CD4-positive, alpha-beta T cell treated with Interleukin-6 at 100 ng/mL for 8 hours (primary cell): ENCODE measurements at places on chromosomes 7 and 10.

DNA sequence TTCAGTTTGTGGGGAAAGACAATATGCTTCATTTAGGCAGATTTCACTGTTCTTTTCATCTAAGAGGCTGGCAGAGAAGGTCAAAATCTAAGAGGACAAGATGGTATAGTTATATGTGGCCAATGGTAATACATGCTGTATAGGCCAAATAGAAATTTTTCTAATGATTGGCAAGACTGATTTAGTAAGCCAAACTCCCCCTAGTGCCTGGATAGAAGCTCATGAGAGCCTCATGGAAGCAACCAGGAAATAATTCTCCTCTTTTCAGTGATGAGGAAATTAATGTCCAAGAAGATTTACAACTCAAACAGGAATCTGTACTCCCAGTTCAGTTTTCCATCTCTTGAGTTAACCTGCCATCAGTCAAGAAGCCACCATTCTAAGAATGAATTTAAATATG lies 253.6 kb upstream of the PHF14 start:
- no peak for DNase-seq

- DNase-seq, result no peak
Measured at GRCh38 chr7:26588511-26588910, 275.9 kb downstream of the SKAP2 start.

GRCh38 chr10:28177944-28178637 lies 124.8 kb downstream of the MPP7 start:
- DNase-seq, result peak; percentile 6

DNA sequence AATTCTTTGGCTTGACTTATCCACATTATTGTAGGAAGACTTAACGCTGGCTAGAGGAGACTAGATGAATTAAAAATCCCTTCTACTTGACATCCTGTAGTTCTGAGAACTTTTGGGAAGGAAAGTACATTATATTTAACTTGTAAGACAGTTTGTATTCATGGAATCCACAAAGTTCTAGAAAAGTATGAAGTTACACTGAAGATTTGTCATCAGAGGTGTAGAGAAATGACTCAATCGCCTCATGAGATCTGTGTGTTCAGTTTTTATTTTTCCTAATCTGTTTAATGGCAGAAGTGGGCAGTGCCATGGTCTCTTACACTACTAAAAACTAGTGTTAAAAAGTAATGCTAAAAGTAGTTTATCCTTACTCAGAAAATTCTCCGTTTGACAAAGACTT lies 89.1 kb upstream of the SMIM30 start:
- DNase-seq, result no peak

DNA sequence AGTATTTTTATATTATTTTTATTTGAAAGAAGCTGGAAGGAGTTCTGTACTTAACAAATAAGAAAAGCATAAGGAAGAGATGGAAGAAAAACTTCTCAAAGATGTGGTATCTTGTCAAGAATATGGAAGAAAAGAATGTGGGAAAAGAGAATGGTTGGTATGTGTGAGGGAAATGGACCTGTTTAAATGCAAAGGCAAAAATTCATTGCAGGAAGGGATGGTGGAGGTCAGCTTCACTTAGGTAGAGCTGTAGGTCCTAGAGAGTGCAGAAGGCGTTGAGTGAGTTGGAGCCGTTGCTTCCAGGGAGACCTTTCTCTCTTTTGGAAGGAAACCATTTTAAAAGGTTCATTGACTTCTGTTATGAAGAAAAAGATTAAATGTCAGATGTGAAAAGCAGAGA lies 107.3 kb downstream of the EXOC4 start:
- DNase-seq, result no peak

GRCh38 chr10:99330347-99330924 lies 1.3 kb downstream of the CNNM1 start:
- no peak for DNase-seq

DNA sequence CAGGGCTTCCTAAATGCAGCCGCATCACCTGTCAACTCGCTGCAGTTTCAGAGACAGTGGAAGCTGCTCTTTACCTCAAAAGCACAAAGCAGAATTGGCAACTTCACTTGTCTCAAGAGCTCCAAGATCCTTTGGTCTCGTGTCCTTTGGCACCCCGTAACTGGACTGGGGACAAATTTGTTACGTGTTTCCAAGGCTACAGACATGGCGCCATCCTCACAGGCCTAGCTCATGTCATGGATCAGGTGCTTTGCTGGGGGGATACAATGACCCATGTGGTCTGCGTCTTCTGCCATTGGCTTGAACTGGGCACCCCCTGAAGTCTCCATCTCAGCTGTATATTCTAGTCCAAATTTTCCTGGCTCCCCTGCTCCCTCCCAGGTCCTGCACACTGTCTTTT lies 48.6 kb downstream of the CHST3 start:
- DNase-seq, result no peak

GRCh38 chr7:137454246-137454724 lies 110.8 kb upstream of the PTN start:
- DNase-seq, result peak; percentile 2

- DNase-seq, result no peak
Measured at GRCh38 chr7:137538361-137538762, 194.8 kb upstream of the PTN start.

DNA sequence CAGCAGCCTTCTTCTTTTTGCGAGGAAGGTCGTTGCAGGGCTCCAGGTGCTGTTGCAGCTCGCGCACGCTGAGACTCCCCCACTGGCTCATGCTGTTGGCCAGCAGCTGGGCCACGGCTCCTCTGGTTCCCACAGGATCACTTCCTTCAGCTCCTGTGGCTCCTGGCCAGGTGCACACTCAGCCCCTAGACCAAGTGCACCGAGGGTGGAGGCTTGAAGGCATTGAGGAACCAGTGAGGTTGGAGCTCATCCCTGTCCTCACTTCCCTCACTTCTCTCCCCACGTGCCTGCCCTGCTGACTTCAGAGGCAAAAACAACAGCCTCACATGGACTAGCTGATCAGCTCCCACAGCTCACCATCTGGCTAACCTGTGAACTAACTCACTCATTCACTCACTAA lies 46.2 kb upstream of the ADRB1 start:
- no peak for DNase-seq

- no peak for DNase-seq
Measured at GRCh38 chr7:74015670-74016069, 12.3 kb upstream of the ELN start.

GRCh38 chr7:45111298-45112223 lies at the start of gene TBRG4:
TBRG4 (minus strand) TSS chr7:45111697; CDS start chr7:45109237, 2,460 bp downstream.
- DNase-seq, result peak; percentile 92

DNA sequence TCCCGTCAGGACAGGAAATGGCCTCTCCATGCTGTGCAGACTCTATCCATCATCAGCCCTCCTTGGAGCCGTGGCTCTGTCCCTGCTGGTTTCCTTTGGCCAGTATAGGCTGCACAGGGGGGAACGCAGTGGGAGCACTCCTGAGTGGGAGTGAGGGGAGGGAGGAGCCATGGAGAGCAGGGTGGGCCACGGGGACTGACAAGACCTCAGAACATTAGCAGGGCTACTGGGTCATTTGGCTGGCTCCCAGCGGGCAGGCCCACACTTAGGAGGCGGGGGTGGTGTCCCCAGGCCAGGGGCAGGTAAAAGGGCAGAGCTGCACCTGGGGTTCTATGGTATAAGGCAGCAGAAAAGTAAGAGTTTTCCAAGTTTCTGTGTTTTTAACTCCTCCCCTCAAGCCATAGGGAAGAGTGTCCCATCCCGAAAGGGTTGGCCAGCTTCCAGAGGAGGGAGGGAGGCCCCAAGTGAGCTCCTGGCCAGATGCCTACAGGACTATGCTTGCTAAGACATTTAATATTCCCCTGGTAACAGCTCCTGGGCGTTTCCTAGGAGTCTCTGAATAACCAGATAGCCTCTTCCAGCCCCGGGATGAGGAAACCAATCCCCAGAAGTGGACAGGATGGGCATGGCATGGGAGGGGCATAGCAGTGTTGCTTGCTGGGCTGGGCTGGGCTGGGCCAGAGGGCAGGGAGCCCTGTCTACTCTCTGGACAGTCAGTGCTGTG lies 5.5 kb upstream of the OPN4 start:
- DNase-seq, result no peak

DNA sequence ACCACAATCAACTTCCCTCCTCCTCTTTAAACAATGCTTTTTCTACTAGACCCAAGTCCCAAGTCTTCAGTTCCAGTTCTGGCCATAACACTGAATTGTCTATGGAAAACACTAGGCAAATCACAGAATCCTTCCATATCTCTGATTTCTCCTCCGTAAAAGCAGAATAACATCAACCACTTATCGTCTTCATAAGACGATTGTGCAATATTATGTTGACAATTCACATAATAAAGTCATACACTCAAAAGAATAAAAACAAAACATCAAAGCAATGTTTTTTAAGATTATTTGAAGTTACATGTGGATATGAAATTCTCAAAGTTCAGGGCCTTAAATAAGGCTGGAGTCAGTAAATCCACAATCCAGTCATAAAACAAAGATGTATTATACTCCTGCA lies 84.4 kb downstream of the MTERF1 start:
- DNase-seq, result no peak

GRCh38 chr7:71015252-71015900 lies 116.6 kb upstream of the GALNT17 start:
- DNase-seq, result no peak

GRCh38 chr7:95525503-95525902 lies 39.8 kb downstream of the ASB4 start:
- no peak for DNase-seq

GRCh38 chr10:91220954-91221675 lies 652 bp downstream of the PCGF5 start:
- DNase-seq, result no peak

GRCh38 chr10:27861781-27862180 lies 116.2 kb upstream of the MKX start:
- DNase-seq, result no peak

GRCh38 chr7:138382862-138383565 lies 77.0 kb upstream of the TRIM24 start:
- no peak for DNase-seq

DNA sequence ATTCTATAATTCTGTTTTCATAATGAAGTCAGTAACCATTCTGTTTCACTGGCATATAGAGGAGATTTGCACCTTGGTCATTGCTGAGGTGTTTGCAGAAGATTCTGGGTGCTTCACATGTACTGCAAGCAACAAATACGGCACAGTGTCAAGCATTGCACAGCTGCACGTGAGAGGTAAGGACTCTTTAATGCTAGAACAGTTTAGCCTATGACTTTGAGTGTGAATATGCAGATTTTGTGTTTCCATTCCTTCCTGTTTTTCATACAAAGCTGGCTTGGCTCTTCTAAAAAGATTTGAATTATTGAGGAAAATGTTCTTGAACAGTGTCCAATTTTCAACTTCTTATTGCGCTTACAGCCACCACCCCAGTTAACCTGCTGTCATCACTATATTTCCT lies 56.4 kb downstream of the MYPN start:
- DNase-seq, result no peak

- no peak for DNase-seq
Measured at GRCh38 chr7:157405914-157406810, 69.4 kb downstream of the DNAJB6 start.

GRCh38 chr7:16657656-16658279 lies 11.8 kb downstream of the BZW2 start:
- no peak for DNase-seq

DNA sequence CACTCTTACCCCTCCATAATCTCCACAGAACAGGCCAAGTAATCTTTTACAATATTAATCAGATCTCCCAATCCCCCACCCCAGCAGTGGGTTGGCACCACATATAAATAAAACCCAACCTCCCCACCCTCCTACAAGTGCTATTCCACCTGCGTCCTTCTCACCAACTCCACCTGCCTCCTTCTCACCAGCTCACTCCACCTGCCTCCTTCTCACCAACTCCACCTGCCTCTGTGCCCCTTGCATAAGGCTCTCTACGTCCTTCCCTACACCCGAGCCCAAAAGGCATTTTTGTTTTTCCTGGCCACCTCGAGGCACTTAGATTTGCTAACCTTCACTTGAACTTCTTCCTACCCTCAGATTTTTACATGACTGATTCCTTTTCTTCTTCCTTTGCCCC lies 89.7 kb downstream of the ATE1 start:
- DNase-seq, result no peak

DNA sequence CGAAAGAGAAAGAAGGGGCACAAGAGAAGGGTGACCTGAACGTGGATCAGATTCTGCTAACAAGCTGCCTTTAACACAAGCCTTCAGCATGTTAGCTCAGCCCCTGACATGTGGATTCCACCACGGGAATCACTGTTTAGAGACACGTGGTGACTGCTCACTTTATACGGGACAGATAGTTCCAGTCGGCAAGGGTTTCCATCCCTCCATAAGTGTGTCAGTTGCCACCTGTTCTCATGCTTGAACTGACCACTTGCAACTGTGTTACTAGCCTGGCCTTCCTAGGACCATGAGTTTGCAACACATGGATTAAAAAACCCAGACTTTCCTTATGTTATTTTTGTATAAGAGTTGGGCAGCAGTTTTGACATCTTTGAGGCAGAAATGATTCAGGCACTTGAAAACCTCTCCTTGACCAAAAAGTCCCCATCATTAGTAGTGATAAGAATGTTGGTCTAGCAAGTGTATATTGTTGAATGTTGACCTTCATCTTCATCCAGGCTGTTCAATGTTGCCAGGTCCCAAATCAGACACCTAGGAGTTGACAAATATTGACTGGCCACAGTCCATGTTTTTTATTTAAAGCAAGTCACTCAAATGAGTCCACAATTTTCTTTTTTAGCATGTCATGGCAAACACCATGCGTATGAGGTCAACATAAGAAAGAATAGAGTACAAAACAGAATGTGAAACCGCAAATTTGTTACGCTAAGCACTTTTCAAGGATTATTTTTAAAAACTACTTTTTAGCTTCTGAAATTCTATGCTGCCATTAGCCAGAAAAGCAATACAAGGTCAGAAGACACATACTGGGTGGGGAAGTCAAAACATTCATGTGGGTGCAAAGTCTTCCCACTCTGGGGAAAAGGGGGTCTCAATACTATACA lies 101.6 kb downstream of the ABLIM1 start:
- DNase-seq, result no peak

GRCh38 chr10:24257588-24257987 lies 48.6 kb downstream of the KIAA1217 start:
- DNase-seq, result no peak

DNA sequence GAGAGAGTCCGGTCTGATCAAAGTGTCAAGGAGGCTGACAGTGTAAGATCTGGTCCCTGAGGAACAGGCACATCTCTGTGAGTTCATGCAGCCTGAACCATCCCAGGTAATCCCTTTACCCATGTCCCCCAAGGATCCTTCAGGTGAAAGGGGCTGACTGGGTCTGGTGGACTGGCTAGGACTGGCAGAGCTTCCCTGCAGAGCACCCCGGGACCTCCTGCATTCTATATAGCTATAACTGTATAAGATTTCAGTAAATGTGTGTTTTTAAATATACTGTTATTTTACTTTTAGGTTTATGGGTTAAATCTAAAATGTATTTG lies 246.8 kb downstream of the ELMO1 start:
- DNase-seq, result no peak

- DNase-seq, result no peak
Measured at GRCh38 chr10:74424565-74424964, 273.5 kb downstream of the ADK start.

GRCh38 chr10:21172930-21173801 lies 276.1 kb upstream of the NEBL start:
- DNase-seq, result no peak

DNA sequence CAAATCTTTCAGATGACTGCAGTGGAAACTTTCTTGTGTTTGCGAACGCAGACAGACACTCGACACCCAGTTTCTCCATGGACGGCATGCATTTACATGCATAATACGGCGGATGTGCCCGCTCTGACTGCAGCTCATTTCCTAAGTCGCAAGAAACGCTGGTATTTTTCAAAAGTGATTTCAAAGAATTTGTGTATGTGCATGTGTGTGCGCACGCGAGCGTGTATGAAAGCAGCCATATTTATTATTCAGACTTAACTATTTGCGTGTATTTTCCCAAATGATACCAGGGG lies 436.5 kb upstream of the MGMT start:
- no peak for DNase-seq
